Activated CD4-positive, alpha-beta T cell treated with anti-CD3 and anti-CD28 coated beads, Interleukin-2, amount 50 U/mL, for 24 hours (primary cell): ENCODE measurements at places on chromosomes 3 and 15.

DNA sequence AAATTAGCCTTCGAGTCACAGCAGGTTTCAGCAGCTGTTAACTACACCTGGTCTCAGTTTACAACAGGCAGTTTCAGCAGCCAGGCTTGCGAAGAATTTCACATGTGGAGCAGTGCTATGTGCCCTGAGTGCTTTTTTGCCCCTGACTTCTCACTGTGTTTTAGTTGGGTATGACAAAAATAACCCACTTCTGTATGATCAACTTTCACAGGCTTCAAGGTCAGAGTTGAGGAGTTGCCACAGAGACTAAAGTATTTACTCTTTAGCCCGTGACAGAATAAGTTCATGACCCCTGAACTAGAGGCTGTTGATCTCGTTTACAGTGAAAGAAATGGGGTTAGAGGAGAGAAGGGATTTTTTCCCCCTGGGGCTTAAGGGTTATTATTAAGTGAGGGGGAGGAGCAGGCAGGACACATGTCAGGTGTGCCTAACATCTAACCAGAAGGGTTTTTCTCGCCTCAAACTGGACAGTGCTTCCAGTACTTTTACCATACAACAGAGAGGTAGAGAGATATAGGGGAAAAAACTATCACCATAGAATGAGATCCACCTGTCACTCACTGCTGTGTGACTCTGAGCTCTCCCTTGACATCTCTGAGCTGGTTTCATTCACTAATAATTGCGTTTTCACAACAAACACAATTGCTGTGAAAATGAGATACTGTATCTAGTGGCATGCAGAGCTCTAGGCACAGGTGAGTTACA, 14.0 kb upstream of the TOPBP1 start:
- DNase-seq, result no peak

GRCh38 chr15:49887659-49888322, 231.2 kb downstream of the ATP8B4 start:
- no peak for DNase-seq

- no peak for DNase-seq
Observed at GRCh38 chr3:194866236-194866635, 180.6 kb downstream of the FAM43A start.

- DNase-seq, result no peak
Observed at GRCh38 chr3:17144665-17144993, 259.9 kb downstream of the PLCL2 start.

GRCh38 chr3:149657321-149657925, 402 bp downstream of the WWTR1 start:
- DNase-seq, result no peak

GRCh38 chr3:173109143-173109542, 31.9 kb downstream of the SPATA16 start:
- DNase-seq, result no peak

GRCh38 chr3:71649757-71650156, 66.2 kb upstream of the FOXP1 start:
- no peak for DNase-seq

- DNase-seq, result no peak
Observed at GRCh38 chr15:57541805-57542504, 49.7 kb upstream of the MYZAP start.

DNA sequence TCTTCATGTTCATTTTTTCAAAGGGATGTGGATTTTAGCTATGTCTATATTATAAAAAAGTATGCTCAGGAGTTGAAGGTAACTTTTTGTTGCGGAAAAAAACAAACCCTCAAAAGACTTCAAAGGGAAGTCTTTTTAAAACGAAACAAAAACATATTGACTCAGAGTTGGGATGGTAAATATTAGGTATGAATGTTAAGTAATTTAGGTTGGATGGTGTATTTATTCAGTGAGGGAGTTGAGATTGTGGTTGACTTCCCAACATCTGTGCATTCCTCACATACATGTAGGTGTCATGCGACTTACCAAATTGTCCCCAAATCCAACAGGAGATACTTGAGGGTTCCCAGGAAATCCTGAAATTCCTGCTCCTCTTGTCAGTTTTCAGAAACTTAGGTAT, 32.7 kb upstream of the PLSCR5 start:
- DNase-seq, result no peak

DNA sequence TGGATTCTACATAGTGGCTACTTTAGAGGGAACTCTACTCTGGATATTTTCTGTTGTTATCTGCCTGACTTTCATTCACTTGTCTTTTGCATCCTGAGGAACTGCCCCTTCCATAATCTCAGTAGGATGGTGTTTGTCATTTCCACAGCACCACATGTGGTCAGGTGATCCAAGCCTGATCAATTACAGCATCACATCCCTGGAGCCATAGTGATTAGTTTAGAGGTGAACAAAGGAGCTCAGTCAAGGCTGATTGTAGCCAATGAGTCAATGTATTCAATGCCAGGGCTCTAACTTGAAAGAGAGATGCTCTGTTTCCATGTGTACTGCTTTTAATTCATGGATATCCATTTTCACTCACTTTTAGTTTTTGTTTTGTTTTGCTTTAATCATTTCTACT, 478.7 kb upstream of the ADAMTS9 start:
- DNase-seq, result no peak

GRCh38 chr3:126927401-126927750, 55.5 kb upstream of the PLXNA1 start:
- no peak for DNase-seq

DNA sequence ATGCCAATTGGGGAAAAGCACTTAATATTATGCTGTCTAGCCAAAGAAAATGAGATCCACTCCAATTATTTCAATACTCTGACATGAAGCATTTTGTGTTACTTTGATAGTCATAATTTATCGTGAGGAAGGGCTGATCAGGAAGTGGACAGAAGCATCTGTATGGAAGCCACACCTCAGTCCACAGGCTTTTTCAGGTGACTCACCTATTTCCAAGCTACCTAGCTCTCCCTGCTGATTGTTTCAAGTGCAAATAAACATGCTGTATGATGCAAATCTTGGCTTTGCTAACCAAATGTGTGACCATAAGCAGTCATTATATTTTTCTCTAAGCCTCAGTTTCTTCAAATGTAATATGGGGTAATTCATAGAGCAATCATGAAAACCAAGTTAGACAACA, 30.8 kb upstream of the CPB1 start:
- no peak for DNase-seq

GRCh38 chr3:100864471-100865250, 128.6 kb downstream of the ABI3BP start:
- no peak for DNase-seq

GRCh38 chr3:154168998-154169795, 48.0 kb downstream of the ARHGEF26 start:
- DNase-seq, result no peak

DNA sequence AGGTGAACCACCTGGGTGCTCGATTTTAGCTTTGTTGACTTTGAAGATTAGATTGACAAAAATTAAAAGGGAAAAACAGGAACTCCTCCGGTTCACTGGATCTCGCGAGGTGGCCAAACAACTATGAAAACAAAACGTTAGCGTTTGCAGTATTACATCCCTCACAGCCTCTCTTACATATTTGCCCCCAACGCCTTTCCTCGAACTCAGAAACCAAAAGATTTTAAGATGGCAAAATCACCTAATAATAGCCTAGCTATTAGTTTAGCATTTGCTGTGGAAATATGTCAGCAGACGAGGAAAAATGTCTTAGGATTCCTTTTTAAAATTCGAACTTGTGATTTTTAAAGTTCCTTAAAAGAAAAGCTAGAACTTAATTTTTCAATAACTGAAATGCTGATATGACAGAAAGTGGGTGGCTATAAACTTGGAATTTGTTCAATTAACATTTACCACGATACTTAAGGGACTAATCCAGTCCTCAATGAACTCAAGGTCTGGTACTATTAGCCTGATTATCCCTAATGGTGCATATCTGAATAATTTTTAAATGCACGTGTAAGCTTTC, 491 bp upstream of the SENP7 start:
- no peak for DNase-seq

DNA sequence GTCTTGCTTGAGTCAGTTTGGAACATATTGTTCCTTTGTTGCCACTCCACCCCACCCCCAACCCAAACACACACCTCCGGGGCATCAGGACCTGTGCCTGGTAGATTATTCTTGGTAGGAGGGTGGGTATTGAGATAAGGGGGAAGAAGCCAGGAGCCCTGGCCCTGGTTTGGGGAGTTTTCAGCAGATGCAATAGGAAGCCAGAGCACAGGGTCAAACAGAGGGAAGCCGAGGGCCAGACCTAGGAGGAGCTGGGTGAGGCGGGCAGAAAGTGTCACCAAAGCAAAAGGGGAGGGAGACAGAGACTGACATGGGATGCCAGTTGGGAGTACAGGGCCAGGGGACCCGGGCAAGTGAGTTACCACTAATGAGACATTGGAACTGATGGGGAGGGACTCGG, 163.1 kb downstream of the RPLP1 start:
- DNase-seq, result no peak

DNA sequence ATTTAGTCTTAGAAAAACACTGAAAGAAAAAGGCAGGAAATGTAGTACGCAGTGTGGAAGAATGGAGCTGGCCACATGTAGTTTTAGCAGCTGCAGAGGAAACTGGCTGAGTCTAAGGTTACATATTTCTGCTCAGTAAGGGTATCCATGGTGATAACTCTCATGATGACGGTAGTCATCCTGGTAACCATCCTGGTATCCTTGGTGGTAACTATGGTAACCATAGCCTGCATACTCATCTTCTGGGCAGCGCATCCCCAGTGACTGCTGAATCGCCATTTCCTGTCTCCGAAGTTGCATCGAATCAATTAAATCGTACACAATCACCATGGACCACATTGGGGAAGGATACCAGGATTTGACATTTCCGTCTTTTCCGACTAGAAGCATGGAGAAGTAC, 35.7 kb downstream of the CCDC80 start:
- DNase-seq, result no peak

DNA sequence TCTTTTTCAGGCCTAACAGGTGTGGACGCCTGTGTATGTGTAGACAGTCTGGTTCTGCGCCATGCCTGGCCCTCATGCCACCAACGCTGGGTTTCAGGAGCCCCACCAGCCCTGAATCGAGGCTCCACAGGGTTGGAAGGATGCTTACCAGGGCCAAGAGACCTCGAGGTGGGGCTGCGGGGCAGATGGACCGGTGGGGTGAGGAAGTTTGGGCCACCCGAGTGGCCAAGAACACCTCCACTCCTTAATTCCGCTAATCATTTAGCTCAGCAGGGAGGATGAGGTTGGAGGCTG, 6.0 kb upstream of the ONECUT1 start:
- no peak for DNase-seq

DNA sequence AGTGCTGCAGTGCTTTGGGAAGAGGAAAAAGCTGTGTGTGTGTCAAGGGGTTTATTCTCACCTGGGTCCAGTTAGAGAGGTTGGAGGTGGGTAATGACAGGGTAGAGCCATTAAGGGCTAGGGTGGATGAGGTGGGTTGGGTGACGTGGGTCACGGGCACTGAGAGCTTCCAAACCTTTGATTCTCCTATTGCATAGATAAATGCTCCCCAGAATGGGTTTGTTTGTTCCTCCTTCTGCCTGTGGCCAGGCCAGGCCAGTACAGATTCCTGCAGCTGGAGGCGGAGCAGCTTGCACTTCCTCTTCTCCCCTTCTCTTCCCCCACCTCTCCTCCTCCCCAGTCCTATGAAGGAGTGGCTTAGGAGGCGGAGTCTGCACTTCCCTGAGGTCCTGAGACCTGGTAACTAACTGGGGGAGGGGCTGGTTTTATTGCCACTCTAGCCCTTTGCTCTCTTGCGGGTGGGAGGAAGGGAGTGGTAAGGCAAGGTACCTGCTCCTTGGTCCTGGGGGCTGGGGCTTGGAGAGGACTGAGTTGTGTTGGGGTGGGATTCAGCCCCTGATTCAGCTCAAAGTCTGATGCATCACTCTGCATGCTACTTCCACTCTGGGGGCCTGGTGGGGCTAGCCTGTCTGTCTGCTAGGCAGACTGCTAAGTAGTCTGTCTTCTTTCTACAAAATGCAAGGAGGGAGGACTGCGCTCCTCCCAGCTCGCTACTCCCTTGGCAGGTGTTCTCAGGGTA, 3.5 kb downstream of the SPINT1 start:
- DNase-seq, result no peak

- no peak for DNase-seq
Observed at GRCh38 chr15:70826634-70827033, 27.3 kb downstream of the LARP6 start.

DNA sequence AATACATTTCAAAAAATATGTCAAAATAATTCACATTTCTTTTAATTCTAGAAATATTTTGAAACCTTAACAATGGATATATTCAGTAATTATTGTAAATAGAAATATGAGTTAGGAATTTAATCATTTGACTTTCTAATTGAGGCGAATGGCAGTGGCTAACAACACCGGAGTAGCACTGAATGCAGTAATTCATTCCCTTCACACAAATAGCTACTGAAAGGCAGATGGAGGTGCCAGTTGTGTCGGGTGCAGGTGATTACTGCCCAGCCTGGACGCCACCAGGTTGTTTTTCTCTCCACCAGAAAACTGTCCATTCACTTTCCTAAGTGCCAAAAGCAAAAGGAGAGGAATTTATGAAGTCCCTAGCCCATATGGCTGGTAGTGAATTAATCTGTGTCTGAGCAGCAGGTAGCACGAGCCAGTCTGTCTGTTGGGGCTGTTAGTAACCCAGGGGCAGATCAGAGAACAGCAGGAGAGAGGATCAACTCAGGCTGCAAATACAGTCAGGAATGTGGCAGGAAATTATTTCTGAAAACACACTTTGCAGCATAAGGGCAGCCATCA, 79.3 kb upstream of the GMNC start:
- DNase-seq, result no peak

DNA sequence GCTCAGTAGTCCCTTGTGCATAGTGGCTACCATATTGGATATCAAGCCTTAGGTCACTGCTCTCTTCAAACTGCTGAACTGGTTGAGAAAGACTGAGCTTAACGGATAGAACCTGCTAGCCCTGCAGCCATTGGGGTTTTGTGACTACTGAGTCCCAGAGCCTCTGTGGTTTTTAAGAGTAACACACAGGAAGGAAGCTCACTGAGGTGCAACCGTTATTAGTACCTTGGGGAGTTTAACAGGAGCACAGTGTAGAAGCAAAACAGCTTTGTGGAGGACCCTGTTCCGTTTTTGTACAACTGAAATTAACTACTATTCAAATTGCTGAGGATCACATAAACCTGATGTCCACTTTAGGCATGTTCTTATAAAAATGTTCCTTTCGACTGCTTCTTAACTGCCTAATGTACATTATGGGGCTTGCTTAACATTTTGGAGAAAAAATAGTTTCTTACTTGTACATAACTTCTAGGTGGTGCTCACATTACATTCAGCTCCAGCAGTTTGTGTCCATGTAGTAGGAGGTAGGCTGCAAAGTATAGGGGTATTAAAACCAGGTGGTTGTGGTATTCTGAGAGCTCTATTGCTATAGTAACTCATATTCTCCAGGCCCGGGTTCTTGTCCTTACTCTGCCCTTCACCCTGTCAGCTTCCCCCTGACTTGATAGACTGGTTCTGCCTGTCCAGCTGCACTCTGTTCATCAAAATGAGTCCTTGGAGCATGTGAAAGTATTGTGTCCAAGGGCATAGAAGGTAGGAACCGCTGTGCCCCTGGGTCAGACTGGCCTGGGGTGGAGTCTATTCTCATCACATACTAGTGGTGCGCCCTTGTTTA, 17.3 kb downstream of the PXK start:
- no peak for DNase-seq

- DNase-seq, result no peak
Observed at GRCh38 chr3:123449997-123450604, 1.2 kb upstream of the ADCY5 start.

- DNase-seq, result no peak
Observed at GRCh38 chr3:169460035-169460434, 203.5 kb downstream of the MECOM start.
